Jurkat, Clone E6-1 (cell line): ENCODE measurements at places on chromosomes 4 and X.

- DNase-seq = no peak
Observed at GRCh38 chrX:145563159-145563558, 254.5 kb upstream of the SLITRK2 start.

GRCh38 chrX:120309873-120310705 lies 1.2 kb downstream of the TMEM255A start:
- no peak for DNase-seq

GRCh38 chr4:29243054-29243453 lies 1477.1 kb upstream of the PCDH7 start:
- no peak for DNase-seq

DNA sequence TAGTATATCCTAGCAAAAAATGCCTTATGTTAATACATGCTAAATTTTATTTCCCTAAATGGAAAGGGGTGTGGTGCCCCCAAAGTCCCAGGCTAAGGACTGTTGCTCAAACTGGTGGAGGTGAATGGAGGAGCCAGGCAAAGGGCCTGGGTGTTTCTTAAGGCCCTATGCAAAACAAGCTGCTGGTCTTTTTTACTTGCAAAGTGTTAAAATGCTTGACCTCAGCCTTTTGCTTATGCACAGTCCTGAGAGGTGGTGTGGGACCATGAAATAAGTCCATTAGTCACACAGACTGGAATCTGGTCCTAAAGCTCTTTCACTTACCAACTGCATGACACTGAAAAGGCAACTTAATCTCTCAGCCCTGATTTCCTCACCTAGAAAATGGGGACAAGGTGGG lies 223.5 kb upstream of the MBNL3 start:
- DNase-seq = no peak

- DNase-seq = no peak
Observed at GRCh38 chr4:86544310-86544966, 49.7 kb upstream of the PTPN13 start.
